Activated CD4-positive, alpha-beta T cell treated with anti-CD3 and anti-CD28 coated beads for 36 hours (primary cell): ENCODE measurements at places on chromosomes 11 and 22. TPM values are rescaled to one million over a fixed set of nuclear protein-coding genes. Genes with fewer than 3 reads are reported as not detected.

DNA sequence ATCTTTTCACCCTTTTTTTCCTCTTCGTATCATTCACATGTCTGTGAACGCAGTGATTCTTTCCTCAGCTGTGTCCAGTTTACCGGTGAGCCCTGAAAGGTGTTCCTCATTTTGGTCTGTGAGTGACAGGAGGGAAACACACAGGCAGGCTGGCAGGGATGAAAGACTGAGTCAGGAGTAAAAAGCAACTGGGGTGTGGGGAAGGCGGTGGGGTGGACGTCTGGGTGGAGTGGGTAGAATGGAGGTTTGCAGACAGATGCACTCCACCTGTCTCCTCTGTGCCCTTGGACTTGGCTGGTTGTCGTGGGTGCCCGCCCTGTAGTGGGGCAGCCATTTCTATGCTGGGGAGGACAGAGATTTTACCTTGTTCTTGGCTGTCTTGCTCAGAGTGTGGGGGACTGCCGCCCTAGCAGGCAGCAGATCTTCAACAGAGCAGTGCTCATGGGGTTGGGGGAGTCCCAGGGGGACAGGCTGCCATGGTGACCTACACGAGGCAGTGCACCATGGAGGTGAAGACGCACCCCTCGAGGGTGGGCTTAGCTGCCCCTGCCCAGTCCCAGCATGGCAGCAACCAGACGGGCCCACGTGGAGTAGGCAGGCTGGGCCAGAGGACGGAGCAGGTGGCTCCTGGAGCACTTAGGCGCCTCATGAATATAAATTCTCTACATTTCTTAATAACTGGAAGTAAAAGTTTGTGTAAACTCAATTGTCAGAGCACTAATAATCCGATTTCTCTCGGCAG is 603.7 kb downstream of the TBC1D22A start:
- no peak for DNase-seq

DNA sequence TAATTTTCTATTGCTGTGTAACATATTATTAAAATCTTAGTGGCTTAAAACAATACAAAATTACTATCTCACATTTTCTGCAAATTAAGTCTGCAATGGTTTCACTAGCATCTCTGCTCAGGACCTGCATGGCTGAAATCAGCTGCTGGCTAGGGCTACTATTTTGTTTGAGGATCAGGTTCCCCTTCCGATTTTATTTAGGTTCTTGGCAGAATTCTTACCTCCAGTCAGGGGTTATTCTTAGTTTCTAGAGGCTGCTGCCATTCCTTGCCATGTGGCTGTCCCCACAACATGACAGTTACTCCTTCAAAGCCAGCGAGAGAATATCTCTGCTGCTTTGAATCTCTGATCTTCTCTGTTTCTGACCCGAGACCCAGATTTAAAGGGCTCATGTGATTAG is 424.5 kb upstream of the ANO5 start:
- DNase-seq, result no peak

- DNase-seq, result no peak
These were observed 369.7 kb downstream of the MN1 start for GRCh38 chr22:27431896-27432295.

DNA sequence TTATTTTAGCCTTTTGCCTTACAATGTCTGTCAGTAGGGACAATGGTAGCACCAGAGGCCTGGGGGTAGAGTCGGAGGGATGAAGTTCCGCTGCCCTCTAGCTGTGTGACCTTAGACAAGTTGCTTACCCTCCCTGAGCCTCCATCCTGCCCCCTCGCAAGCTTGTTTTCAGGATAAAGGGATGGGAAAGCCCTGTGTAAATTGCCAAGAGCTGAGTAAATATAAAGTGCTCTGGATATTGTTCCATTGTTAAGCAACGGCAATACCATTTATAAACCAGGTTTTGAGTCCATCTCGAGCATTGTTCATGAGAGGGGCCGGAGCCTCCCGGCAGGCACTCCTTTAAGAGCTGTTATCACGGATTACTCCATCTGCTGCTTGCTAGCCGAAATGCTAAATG is 72.9 kb downstream of the ZBTB16 start:
- no peak for DNase-seq

DNA sequence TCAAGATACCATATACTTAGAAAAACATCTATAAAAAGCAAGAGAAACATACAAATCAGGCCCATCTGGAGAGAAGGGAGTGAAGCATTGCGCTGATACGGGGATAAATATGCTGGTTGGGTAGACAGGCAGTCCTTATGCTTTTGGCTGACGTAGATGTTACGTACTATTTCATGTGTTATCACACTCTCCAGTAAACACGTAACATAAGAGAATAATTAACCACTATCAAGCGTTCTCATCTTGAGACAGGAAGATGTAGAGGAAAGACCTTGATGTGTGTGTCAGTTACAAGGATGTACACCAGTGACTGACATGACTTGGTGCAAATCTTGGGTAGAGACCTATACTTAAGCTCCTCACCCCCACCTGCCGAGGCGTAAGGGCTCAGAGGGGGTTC is 86.7 kb upstream of the PRODH start:
- no peak for DNase-seq

GRCh38 chr22:25402501-25403283 is 161.8 kb upstream of the GRK3 start:
- DNase-seq, result no peak

- no peak for DNase-seq
These were observed 17.4 kb upstream of the CPT1A start for GRCh38 chr11:68859123-68859522.

GRCh38 chr22:24841261-24841660 is 35.2 kb downstream of the SGSM1 start:
- DNase-seq, result no peak

- DNase-seq, result no peak
These were observed 14.6 kb upstream of the PHLDB1 start for GRCh38 chr11:118592616-118593367.

GRCh38 chr11:45590743-45591142 is 74.7 kb downstream of the CHST1 start:
- no peak for DNase-seq

GRCh38 chr22:45881524-45881875 is 95.5 kb downstream of the WNT7B start:
- peak; percentile 2 for DNase-seq

DNA sequence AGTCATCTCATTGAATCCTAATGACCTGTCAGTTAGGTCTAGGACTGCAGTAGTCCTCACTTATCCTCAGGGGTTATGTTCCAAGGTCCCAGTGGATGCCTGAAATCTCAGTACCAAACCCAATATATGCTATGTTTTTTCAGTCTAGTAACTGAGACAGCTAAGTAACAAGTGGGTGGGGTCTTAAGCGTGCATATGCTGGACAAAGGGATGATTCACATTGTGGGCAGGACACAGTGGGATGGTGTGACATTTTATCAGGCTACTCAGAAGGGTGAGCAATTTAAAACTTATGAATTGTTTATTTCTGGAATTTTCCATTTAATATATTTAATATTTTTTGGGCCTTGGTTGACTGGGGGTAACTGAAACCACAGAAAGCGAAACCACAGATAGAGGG is 29.0 kb downstream of the DDX10 start:
- DNase-seq, result no peak

GRCh38 chr11:131748151-131749050 is 378.0 kb downstream of the NTM start:
- DNase-seq, result peak; percentile 67

DNA sequence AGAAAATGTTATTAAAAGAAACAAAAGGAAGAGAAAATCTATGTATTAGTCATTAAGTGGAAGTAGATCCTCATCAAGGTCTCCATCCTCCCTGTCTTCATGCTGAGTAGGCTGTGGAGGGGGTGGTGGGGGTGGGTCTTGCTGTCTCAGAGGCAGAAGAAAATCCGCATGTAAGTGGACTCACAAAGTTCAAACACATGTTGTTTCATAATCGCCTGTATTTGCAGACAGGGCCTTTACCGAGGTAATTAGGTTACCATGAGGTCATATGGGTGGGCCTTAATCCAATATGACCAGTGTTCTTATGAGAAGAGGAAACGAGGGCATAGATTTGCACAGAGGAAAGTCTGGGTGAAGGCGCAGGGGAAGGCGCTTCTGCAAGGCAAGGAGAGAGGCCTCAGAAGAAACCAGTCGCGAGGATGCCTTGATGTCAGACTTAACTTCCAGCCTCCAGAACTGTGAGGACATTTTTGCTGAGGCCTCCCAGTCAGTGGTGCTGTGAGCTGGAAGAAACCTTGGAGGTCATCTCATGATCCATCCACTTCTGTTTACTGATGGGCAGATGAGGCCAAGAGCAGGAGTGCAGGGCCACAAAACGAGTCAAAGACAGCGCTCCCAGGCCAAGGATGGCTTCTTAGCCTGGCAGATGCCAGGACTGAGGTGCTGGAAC is 49.3 kb upstream of the THY1 start:
- no peak for DNase-seq

DNA sequence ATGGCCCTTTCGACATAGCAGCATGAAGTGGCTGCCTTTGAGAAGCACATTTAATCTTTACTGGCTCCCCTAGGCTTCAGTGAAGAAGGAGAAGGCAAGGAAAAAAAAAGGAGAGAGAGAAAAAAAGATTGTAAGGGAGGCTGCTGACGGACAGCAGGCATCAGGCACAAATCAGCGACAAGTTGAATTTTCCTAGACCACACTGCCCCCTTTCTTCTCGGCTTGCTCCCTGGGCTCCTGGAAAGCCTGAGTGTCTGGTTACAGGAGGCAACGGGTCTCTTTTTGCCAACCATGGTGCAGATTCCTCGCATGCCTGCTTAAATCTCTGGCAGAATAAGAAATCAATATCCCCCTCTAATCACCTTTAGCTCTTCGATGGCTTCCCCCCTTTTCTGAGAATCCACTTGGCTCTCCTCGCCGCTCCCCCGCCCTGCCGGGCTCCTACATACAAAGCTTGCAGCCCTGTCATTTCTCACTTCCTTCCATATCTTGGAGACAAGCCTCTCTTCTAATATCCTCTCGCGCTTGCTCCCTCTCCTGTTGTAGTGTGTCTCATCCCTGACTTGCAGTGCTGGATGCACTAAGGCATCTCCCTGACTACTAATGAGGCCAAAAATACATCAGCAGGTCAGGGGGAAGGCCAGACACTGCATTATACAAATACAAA is 14.3 kb downstream of the BLID start:
- DNase-seq, result peak; percentile 5

DNA sequence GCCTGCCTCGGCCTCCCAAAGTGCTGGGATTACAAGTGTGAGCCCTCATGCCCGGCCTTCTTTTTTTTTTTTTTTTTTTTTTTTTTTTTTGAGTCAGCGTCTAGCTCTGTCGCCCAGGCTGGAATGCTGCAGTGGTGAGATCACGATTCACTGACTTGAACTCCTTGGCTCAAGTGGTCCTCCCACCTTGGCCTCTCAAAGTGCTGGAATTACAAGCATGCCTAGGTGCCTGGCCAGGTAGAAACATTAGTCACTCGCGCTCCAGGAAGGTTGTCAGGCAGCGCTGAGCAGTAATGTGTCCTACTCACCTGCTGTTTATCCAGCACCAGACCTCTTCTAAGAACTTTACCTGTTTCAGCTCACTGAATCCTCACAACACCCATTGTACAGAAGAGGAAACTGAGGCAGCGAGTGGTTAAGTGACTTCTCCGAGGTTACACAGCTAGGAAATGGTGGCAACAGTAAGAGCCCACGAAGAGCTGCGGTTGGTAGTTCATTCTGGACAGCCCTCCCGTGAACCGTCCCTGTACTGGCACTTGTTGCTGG is 496 bp upstream of the CST6 start:
- DNase-seq, result no peak

The PARVG gene
- 74.3 TPM for total RNA-seq

The LDLRAD3 gene
- total RNA-seq, result 0.47 TPM

The PLEKHB1 gene
- total RNA-seq, result 10.6 TPM

The RCOR2 gene
- total RNA-seq, result 0.37 TPM

The RAG1 gene
- total RNA-seq, result 0.37 TPM

The DRD4 gene
- total RNA-seq, result 0.30 TPM

The CRACR2B gene
- total RNA-seq, result 0.50 TPM

The CALCA gene
- total RNA-seq, result not detected

The LGR4 gene
- 0.19 TPM for total RNA-seq

The OR2AT4 gene
- not detected for total RNA-seq

The MS4A15 gene
- total RNA-seq, result not detected

The GGTLC2 gene
- not detected for total RNA-seq
